ENCODE measurements at places on chromosomes 5 and 9. TPM values are rescaled to one million over a fixed set of nuclear protein-coding genes. Genes with fewer than 3 reads are reported as not detected.

Gene C9orf43
- 0.65 TPM for total RNA-seq

Gene FAXDC2
- total RNA-seq = 1.1 TPM

- H3K36me3 ChIP-seq = no peaks in the 10 kb centered on the region
- H3K4me1 ChIP-seq = no peaks in the 10 kb centered on the region
- no peak for DNase-seq
- H3K27me3 ChIP-seq = peaks cover 10% of the 10 kb centered on the region
These were observed 33.8 kb upstream of the OTULIN start for GRCh38 chr5:14630671-14631070.

DNA sequence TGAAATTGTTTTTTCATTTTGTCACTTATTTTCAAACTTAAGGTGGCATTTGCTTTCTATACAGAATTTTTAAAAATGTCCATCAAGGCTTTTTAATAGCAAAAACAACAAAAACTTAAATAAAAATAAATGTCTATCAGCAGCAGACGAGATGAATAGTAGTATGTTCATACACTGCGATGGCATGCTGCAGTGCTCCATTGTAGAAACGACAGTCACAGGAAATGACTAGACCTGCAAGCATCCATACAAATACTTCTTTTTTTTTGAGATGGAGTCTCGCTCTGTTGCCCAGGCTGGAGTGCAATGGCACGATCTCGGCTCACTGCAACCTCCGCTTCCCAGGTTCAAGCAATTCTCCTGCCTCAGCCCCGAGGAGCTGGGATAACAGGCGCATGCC lies 41.4 kb downstream of the COL23A1 start:
- H3K4me3 ChIP-seq = no peak overlapping the region
- no peak for DNase-seq
- no peaks in the 10 kb centered on the region for H3K36me3 ChIP-seq
- H3K27ac ChIP-seq = no peak overlapping the region
- peaks cover 2% of the 10 kb centered on the region for H3K4me1 ChIP-seq
- peaks cover 14% of the 10 kb centered on the region for H3K27me3 ChIP-seq

- no peak overlapping the region for H3K27ac ChIP-seq
- no peaks in the 10 kb centered on the region for H3K27me3 ChIP-seq
- no peak for DNase-seq
- no peak overlapping the region for H3K4me3 ChIP-seq
- no peaks in the 10 kb centered on the region for H3K36me3 ChIP-seq
- no peaks in the 10 kb centered on the region for H3K4me1 ChIP-seq
These were observed 498.0 kb downstream of the PRDM9 start for GRCh38 chr5:24005384-24005783.

GRCh38 chr9:21974722-21975409 lies 19.3 kb downstream of the CDKN2A start:
- peak overlapping the region; percentile 89 for H3K27ac ChIP-seq
- H3K27me3 ChIP-seq = peaks cover 87% of the 10 kb centered on the region
- DNase-seq = no peak

GRCh38 chr9:14312719-14313377 lies 1.1 kb downstream of the NFIB start:
- no peak for DNase-seq
- H3K4me1 ChIP-seq = peaks cover 24% of the 10 kb centered on the region
- H3K36me3 ChIP-seq = peaks cover 12% of the 10 kb centered on the region
- peaks cover 52% of the 10 kb centered on the region for H3K27me3 ChIP-seq

GRCh38 chr5:103744159-103744558 lies 181.6 kb upstream of the NUDT12 start:
- H3K27me3 ChIP-seq = no peaks in the 10 kb centered on the region
- DNase-seq = no peak
- no peak overlapping the region for H3K4me3 ChIP-seq
- no peak overlapping the region for H3K27ac ChIP-seq
- no peaks in the 10 kb centered on the region for H3K36me3 ChIP-seq
- H3K4me1 ChIP-seq = no peaks in the 10 kb centered on the region

DNA sequence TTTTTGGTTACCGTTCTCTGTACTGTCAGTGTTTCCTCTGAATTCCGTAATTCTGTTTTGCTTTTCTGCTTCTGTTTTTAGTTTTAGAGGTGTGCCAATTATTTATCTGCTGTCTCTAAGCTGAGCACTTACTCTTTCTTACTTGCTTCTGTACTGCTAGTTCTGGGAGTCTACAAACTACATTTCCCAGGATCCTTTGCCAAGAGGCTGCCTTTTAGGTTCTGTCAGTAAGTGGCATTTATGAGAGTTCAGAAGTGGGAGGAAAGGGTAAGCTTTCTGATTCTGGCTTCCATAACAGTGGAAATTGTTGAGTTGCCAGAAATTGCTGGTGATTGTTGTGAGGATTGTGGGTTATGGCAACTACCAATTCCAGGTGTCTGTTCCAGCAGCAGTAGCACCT lies 102.4 kb downstream of the OSTF1 start:
- DNase-seq = no peak
- H3K4me3 ChIP-seq = peak overlapping the region; percentile 49
- peaks cover 3% of the 10 kb centered on the region for H3K36me3 ChIP-seq
- peaks cover 17% of the 10 kb centered on the region for H3K4me1 ChIP-seq

DNA sequence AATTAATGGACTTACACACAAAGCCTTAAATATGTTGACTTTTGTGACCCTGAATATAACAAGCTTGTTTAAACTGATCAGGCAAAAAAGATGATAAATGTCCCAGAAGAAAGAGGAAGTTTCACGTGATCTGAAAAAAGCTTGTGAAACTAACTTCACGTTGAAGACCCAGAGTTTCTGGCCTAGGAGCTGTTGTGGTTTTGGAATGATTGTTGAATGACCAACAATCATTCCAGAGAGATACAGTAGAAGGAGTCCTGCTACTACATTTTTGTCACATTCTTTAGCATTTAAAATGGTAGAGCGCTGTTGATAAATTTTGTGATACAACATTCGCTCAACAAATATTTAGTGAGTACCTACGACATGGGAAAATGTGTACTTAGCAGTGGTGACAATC lies 143.1 kb upstream of the FBN2 start:
- no peak overlapping the region for H3K4me3 ChIP-seq
- no peaks in the 10 kb centered on the region for H3K36me3 ChIP-seq
- no peak overlapping the region for H3K27ac ChIP-seq
- no peak for DNase-seq
- H3K4me1 ChIP-seq = no peaks in the 10 kb centered on the region

- no peaks in the 10 kb centered on the region for H3K4me1 ChIP-seq
- H3K36me3 ChIP-seq = no peaks in the 10 kb centered on the region
- no peak overlapping the region for H3K4me3 ChIP-seq
- no peak for DNase-seq
- H3K27me3 ChIP-seq = no peaks in the 10 kb centered on the region
These were observed 108.0 kb upstream of the GHR start for GRCh38 chr5:42315214-42315613.

GRCh38 chr5:61604076-61605025 lies 272.3 kb downstream of the ZSWIM6 start:
- no peak overlapping the region for H3K27ac ChIP-seq
- H3K4me1 ChIP-seq = peaks cover 2% of the 10 kb centered on the region
- peaks cover 53% of the 10 kb centered on the region for H3K27me3 ChIP-seq
- DNase-seq = no peak

DNA sequence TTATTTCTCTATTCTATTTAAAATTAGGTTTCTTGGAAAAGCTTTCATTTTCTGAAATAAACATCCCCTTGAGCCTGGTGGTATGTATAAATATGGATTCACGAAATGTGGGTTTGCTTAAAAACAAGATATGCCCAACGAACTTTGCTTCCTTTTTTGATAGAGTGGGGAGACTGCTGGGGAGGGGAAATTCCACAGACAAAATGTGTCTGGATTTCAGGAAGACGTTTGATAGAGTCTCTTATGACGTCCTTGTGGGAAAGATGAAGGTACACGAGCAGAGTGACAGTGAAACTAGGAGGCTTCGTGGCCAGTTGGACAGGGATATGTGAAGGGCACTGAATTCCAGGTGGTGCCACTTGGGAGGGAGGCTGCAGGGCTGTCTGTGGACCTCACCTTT lies 84.5 kb upstream of the RPS23 start:
- H3K4me1 ChIP-seq = peaks cover 22% of the 10 kb centered on the region

GRCh38 chr5:134911285-134912206 lies 6.6 kb downstream of the PCBD2 start:
- no peak for DNase-seq
- no peaks in the 10 kb centered on the region for H3K36me3 ChIP-seq
